ENCODE measurements at places on chromosomes 1 and 21.

DNA sequence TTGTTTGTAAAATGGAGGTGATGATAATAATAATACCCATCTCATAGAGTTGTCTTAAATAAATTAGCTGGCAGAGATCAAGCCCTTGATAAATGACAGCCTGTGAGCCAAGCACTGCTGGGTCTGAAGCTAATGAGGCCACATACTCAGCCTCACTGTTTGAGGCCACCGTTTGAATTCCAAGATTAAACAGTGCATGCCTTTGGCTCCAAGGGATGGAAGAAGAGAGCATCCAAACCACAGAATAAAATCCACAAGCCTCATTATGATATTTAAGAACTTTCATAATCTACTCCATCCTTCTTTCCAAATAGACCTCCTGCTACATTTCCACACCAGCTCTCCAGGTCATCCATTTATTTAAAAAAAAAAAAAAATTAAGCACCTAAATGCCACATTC, 29.0 kb downstream of the TGFBR3 start:
- no peak for DNase-seq

DNA sequence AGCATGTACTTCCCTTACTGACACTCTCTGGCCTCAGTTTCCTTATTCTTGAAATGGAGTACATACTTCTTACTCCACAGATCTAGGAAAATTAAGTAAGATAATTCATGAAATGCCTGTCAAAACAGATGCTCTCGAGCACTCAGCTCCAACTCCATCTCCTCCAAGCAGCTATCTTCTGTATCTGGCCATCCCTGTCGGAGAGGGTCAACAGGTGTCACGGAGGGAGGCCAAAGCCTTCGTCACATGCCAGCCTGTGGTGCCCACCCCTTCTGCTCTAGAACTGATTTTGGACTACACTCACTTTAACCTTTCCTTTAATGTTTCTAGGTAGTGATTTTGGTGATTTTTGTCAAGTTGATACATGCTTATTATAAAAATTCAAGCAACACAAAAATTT, 18.8 kb upstream of the PKP1 start:
- DNase-seq, result no peak

DNA sequence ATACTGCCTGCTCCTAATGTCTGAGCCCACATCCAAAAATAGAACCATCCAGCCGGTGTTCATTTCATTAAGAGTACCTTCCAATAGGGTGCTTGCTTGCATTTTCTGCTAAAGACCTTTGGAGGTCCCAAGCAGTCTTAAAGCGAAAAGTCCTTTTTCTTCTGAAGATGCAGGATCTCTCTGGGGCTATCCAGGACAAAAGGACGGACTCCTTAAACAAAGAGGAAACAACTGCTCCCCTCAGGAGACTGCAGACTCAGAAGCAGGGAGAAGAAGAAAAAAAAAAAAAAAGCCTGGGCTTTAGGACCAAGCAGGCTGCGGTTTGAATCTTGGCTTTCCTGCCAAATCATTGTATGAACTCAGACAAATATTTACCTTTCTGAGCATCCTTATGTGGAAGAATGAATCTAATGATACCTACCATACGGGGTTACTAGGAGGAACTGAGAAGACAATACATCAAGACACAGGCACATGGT, 204.0 kb downstream of the PLPP3 start:
- no peak for DNase-seq

GRCh38 chr1:46447499-46448108, 42.0 kb upstream of the DMBX1 start:
- no peak for DNase-seq

DNA sequence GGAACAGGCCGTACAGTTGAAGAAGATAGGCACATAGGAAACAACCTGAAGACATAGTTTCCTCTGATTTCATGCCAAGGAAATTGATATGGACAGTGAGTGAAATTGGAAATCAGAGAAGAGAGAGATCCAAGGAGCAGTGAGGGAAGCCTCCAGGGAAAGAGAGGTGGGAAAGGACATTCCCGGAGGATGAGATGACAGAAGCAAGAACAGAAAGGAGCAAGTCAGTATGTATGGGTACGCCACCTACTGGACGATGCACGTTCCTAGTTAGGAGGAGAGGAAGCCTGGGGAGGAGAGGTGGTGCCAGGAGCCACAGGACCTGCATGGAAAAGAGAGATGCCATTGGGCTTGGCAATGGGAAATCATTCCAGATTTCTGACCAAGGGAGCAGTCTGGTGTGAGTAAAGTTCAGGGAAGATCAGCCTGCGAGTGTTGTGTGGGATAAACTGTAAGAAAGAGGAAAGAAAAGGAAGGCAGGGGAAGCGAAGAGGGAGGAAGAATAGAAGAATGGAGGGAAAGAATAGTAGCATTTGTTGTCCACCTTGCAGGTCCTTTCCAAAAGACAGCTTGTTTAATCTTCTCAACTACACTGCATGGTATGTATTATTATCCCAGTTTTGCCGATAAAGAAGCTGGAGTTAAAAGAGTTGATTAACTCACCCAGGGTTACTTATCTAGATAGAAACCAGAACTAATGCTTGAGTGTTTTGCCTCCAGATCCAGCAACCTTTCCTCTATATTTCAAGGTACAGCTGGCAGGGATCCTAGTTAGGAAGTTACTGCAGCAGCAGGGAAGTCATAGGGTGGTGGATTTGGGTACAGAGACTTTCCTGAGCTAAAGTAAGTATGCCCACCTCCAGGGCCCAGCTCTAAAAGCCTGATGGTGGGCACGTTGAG, 27.4 kb downstream of the C1orf116 start:
- no peak for DNase-seq

GRCh38 chr1:233409540-233409939, 82.0 kb downstream of the MAP3K21 start:
- DNase-seq, result no peak
